ENCODE measurements at places on chromosomes 5 and 9. TPM values are rescaled to one million over a fixed set of nuclear protein-coding genes. Genes with fewer than 3 reads are reported as not detected.

GRCh38 chr5:7578071-7578470 is 182.1 kb downstream of the ADCY2 start:
- no peak overlapping the region for H3K27ac ChIP-seq
- no peaks in the 10 kb centered on the region for H3K27me3 ChIP-seq
- DNase-seq = no peak
- H3K4me1 ChIP-seq = no peaks in the 10 kb centered on the region

GRCh38 chr5:127031863-127032232 is 1.5 kb upstream of the MARCHF3 start:
- peak overlapping the region; percentile 19 for H3K27ac ChIP-seq
- H3K4me1 ChIP-seq = peaks cover 15% of the 10 kb centered on the region
- DNase-seq = no peak
- H3K36me3 ChIP-seq = no peaks in the 10 kb centered on the region
- H3K4me3 ChIP-seq = peak overlapping the region; percentile 86

CARD6 gene
- 4.4 TPM for total RNA-seq

PGGT1B gene
- 35.8 TPM for total RNA-seq

DNAI1 gene
- not detected for total RNA-seq

- H3K4me1 ChIP-seq = peaks cover 8% of the 10 kb centered on the region
- H3K27me3 ChIP-seq = no peaks in the 10 kb centered on the region
- H3K36me3 ChIP-seq = no peaks in the 10 kb centered on the region
- no peak overlapping the region for H3K27ac ChIP-seq
- no peak for DNase-seq
These were observed 287.8 kb downstream of the GAS1 start for GRCh38 chr9:86659413-86660046.

GRCh38 chr9:116391306-116391900 is 237.8 kb downstream of the PAPPA start:
- DNase-seq = no peak
- peaks cover 3% of the 10 kb centered on the region for H3K4me1 ChIP-seq
- no peaks in the 10 kb centered on the region for H3K27me3 ChIP-seq
- H3K4me3 ChIP-seq = no peak overlapping the region

DNA sequence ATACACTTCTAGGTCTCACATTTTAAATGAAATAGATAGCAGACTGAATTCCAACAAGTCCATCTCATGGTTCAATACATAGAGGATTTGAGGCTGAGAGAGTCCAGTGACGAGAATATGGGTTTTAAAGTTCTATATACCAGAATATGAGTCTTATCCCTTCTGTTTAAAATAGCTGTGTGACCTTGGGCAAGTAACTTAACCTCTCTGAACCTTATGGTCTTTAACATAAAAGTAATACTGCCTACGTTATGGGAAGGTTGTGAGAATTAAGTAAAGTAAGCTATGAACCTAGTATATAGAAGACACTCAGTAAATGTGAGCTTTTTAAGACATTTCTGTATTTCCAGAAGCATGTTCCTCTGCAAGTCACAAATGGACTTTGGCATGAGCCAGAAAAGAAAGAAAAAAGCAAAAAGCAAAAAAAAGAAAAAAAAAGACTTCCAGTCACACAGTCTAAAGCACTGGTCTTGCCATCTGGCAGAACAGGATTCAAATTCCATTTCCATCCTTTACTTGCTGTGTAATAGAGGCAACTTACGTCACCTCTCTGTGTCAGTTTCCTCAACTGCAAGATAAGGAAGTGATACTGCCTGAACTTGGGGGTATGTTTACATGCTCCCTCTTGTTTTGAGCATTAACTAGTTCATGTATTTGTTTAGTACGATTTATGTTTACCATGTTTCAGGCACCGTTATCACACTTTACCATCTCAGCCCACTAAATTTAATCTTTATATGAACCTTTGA is 248.2 kb downstream of the TRIM32 start:
- no peak overlapping the region for H3K4me3 ChIP-seq
- DNase-seq = no peak
- H3K27me3 ChIP-seq = no peaks in the 10 kb centered on the region
- no peaks in the 10 kb centered on the region for H3K36me3 ChIP-seq
- no peak overlapping the region for H3K27ac ChIP-seq

CARTPT gene
- not detected for total RNA-seq

COMMD10 gene
- 22.1 TPM for total RNA-seq

DNA sequence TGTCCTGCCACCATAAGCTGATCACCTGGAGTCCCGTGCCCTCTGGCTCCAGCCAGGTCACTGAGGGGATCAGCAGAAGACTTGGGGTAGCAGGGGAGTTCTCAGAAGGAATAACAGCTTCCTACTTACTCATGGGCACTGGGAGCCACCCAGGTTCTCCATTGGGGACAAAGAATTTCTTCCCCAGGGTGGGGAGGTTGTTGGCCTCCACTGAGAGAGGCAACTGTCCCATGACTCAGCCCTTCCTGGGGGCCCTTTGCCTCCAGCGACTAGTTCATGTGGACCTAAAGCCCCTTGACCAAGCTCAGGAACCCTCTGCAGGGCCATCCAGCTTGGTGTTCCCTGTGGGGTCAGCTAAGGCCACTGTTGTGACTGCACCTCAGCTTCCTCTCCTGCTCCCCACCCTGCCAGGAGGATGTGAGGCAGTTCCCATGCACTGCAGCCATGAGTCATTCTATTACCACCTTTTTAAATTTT is 175.0 kb downstream of the AUH start:
- no peak for DNase-seq
- peak overlapping the region; percentile 39 for H3K27ac ChIP-seq
- peak overlapping the region; percentile 23 for H3K4me3 ChIP-seq
- H3K36me3 ChIP-seq = peaks cover 27% of the 10 kb centered on the region
- peaks cover 32% of the 10 kb centered on the region for H3K4me1 ChIP-seq

AHRR gene
- 41.6 TPM for total RNA-seq

SLC34A3 gene
- not detected for total RNA-seq

TMC1 gene
- not detected for total RNA-seq

GRCh38 chr5:32406650-32407049 is 37.9 kb downstream of the ZFR start:
- no peak for DNase-seq
- no peaks in the 10 kb centered on the region for H3K27me3 ChIP-seq
- peaks cover 6% of the 10 kb centered on the region for H3K4me1 ChIP-seq
- no peak overlapping the region for H3K27ac ChIP-seq

GRCh38 chr5:176469296-176469695 is 21.1 kb downstream of the FAF2 start:
- H3K36me3 ChIP-seq = peaks cover 17% of the 10 kb centered on the region
- H3K27me3 ChIP-seq = no peaks in the 10 kb centered on the region
- no peak overlapping the region for H3K4me3 ChIP-seq
- peaks cover 6% of the 10 kb centered on the region for H3K4me1 ChIP-seq
- H3K27ac ChIP-seq = no peak overlapping the region
- DNase-seq = no peak

DNA sequence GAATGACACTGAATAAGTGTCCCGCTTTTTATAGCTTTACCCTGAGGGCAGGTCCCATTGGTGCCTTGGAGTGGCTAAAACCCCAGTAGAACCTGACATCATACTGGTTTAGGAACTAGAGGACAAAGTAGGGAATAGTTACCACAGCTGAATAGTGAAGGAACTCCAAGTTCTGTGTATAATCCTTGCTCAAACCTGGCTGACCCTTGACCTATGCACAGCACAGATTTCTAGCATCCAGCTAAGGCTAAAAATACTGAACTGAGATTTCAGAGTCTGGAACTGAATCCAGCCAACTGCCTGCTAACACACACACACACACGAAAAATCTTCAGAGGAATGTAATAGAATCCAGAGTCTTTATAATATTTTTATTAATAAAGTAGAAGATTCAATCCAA is 50.8 kb downstream of the C5 start:
- H3K4me1 ChIP-seq = peaks cover 4% of the 10 kb centered on the region
- no peaks in the 10 kb centered on the region for H3K36me3 ChIP-seq
- H3K4me3 ChIP-seq = no peak overlapping the region

- H3K4me1 ChIP-seq = no peaks in the 10 kb centered on the region
- no peak overlapping the region for H3K27ac ChIP-seq
- DNase-seq = no peak
- H3K4me3 ChIP-seq = no peak overlapping the region
- H3K36me3 ChIP-seq = no peaks in the 10 kb centered on the region
These were observed 36.9 kb upstream of the TCERG1 start for GRCh38 chr5:146410272-146410671.

LCN15 gene
- not detected for total RNA-seq

DNA sequence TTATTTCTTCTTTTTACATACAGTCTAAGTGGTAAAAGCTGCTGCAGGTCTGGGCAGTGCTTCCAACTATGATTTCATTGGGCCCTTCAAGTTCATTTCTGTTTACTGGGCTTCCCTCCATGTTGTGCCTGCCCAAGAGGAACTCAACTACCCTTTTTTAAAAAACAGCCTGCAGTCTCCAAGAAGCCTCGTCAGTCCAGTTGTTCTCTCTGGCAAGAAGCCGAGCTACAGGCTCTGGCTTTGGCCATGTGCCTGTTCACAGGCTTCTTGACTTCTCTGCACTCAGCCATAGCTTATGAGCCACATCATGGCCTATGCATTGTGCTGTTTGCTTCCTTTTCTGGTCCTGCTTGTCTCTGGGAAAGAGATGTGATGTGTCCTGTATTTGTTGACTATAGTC is 119.7 kb upstream of the PJA2 start:
- DNase-seq = no peak
- peaks cover 3% of the 10 kb centered on the region for H3K27me3 ChIP-seq
- no peak overlapping the region for H3K4me3 ChIP-seq
- H3K27ac ChIP-seq = no peak overlapping the region
- H3K36me3 ChIP-seq = no peaks in the 10 kb centered on the region
- no peaks in the 10 kb centered on the region for H3K4me1 ChIP-seq

DNA sequence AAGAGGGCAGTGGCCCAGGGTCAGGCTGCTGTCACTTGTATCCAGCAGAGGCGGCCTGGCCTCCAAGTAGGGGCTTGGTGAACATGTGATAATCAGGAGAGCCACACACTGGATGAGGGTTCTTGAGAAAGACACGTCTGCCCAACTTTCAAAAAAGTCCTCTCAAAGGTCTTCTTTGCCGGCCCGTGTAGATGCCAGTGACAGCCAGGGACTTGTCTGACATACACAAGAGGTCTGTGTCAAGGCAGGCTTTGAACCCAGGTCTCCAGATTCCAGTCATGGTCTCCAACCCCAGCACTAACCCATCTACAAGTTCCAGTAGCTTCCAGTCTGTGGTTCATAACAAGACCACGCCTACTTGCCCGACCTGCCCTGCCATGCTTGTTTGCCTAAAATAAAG is 7.9 kb upstream of the AMBP start:
- H3K27me3 ChIP-seq = no peaks in the 10 kb centered on the region
- no peak overlapping the region for H3K4me3 ChIP-seq
- H3K27ac ChIP-seq = no peak overlapping the region
- H3K36me3 ChIP-seq = no peaks in the 10 kb centered on the region

- H3K27me3 ChIP-seq = peaks cover 7% of the 10 kb centered on the region
- DNase-seq = no peak
- H3K36me3 ChIP-seq = no peaks in the 10 kb centered on the region
- H3K4me3 ChIP-seq = no peak overlapping the region
- H3K27ac ChIP-seq = no peak overlapping the region
- no peaks in the 10 kb centered on the region for H3K4me1 ChIP-seq
These were observed 114.1 kb upstream of the PANK3 start for GRCh38 chr5:168693297-168693696.

GRCh38 chr9:101737705-101738565 is 512 bp downstream of the GRIN3A start:
- peak overlapping the region; percentile 65 for H3K4me3 ChIP-seq
- H3K27me3 ChIP-seq = peaks cover 56% of the 10 kb centered on the region
- no peak overlapping the region for H3K27ac ChIP-seq
- peaks cover 5% of the 10 kb centered on the region for H3K4me1 ChIP-seq
- DNase-seq = no peak
- no peaks in the 10 kb centered on the region for H3K36me3 ChIP-seq

GRCh38 chr9:121748074-121748473 is 96.6 kb downstream of the DAB2IP start:
- peak overlapping the region; percentile 85 for H3K27ac ChIP-seq
- H3K27me3 ChIP-seq = no peaks in the 10 kb centered on the region
- peak; percentile 62 for DNase-seq
- peaks cover 20% of the 10 kb centered on the region for H3K4me1 ChIP-seq
- H3K36me3 ChIP-seq = no peaks in the 10 kb centered on the region

- no peak for DNase-seq
- H3K36me3 ChIP-seq = no peaks in the 10 kb centered on the region
- no peak overlapping the region for H3K27ac ChIP-seq
- no peaks in the 10 kb centered on the region for H3K27me3 ChIP-seq
These were observed 103.8 kb upstream of the KLF4 start for GRCh38 chr9:107593224-107593870.

PCDHGA3 gene
- total RNA-seq = 0.14 TPM

DNA sequence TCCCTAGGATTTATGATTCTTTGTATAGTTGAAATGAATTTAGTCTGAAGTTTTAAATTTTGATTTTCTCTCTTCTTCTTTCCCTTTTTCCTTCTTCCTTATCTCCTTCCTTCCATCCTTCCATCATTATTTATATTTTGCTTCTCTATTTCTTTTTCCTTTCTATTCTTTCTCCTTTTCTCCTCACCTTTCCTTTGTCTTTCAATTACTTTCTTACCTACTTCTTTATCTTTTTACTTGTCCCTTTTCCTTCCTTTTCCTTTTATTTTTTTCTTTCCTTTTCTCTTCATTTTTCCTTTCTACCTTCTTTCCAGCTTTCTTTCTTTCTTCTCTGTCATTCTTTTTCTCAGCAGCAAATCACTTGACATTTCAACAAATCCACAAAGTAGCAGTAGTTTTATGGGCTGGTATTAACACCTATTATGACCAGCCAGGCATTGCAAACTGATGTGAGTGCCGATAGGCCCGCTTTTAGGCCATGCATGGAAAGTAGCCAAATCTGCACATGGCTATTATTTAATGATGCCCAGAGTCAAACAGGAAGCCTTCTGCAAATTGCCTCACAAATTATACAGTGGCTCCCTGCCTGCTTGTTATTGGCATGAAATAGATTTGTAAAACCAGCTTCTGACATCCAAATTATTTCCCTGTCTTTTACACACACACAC is 37.1 kb upstream of the NR3C1 start:
- no peak overlapping the region for H3K4me3 ChIP-seq
- no peak for DNase-seq
- peaks cover 3% of the 10 kb centered on the region for H3K27me3 ChIP-seq
- peaks cover 4% of the 10 kb centered on the region for H3K36me3 ChIP-seq

- H3K36me3 ChIP-seq = peaks cover 31% of the 10 kb centered on the region
- no peak overlapping the region for H3K27ac ChIP-seq
- peaks cover 20% of the 10 kb centered on the region for H3K4me1 ChIP-seq
- DNase-seq = no peak
- H3K4me3 ChIP-seq = no peak overlapping the region
These were observed 139.0 kb downstream of the AGTPBP1 start for GRCh38 chr9:85602742-85603141.

- peak overlapping the region; percentile 65 for H3K27ac ChIP-seq
- peaks cover 3% of the 10 kb centered on the region for H3K36me3 ChIP-seq
- peak overlapping the region; percentile 2 for H3K4me3 ChIP-seq
- H3K4me1 ChIP-seq = peaks cover 34% of the 10 kb centered on the region
- H3K27me3 ChIP-seq = no peaks in the 10 kb centered on the region
These were observed 1.2 kb upstream of the F12 start for GRCh38 chr5:177410575-177410974.

SPATA31C1 gene
- not detected for total RNA-seq

DNA sequence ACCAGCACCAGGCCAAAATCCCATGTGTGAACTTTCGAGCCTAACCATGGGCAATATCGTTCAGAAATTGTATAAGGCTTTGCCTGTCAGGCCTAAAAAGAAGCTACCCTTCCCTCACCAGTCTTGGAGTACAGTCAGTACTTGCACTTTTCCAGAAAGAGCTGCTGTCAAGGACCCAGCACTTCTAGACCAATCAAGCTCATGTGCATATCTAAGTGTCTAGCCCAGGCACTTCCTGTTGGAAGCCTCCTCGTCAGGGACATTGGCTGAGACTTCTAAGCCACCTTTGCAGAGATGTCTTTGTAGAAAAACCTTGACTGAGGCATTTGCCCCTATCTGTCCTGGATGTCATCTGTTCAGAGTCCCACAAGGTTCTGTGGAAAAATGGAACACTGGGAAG is 1930.5 kb downstream of the EFNA5 start:
- no peaks in the 10 kb centered on the region for H3K36me3 ChIP-seq
- H3K4me1 ChIP-seq = no peaks in the 10 kb centered on the region
- H3K4me3 ChIP-seq = no peak overlapping the region
- H3K27me3 ChIP-seq = no peaks in the 10 kb centered on the region
- no peak overlapping the region for H3K27ac ChIP-seq

CA9 gene
- 1.2 TPM for total RNA-seq
